ENCODE measurements at places on chromosomes 4 and X. TPM values are rescaled to one million over a fixed set of nuclear protein-coding genes. Genes with fewer than 3 reads are reported as not detected.
A peak's percentile ranks its signal among the peaks of the same experiment; 100 is the strongest.

NAP1L2 gene
- total RNA-seq: 2.0 TPM

- H3K4me1 ChIP-seq: no peaks in the 10 kb centered on the region
- no peak for DNase-seq
- H3K4me3 ChIP-seq: no peak overlapping the region
- H3K27me3 ChIP-seq: no peaks in the 10 kb centered on the region
- H3K27ac ChIP-seq: no peak overlapping the region
- no peaks in the 10 kb centered on the region for H3K36me3 ChIP-seq
Measured at GRCh38 chr4:38205261-38205660, 245.1 kb downstream of the PTTG2 start.

RNF128 gene
- not detected for total RNA-seq

DNA sequence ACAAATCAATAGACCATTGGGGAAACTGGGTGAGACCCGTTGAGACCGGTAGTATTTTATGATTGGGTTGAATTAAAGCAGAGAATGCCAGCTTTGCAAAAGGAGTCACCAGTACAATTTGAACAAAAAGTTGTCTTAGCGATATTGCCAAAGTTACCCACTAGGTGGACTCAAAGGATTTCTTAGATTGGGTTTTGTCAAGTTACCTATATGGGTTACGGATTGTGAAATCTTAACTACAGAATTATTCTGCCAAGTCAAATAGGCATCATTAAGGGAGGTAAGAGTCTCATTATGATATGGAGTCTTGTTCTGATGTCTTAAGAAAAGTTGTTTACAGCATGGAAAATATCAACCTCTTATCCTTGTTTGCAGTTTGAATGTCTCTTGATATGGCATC is 15.0 kb upstream of the CT47A1 start:
- no peak for DNase-seq
- H3K27me3 ChIP-seq: no peaks in the 10 kb centered on the region
- H3K4me3 ChIP-seq: no peak overlapping the region
- no peak overlapping the region for H3K27ac ChIP-seq
- no peaks in the 10 kb centered on the region for H3K36me3 ChIP-seq
- peaks cover 3% of the 10 kb centered on the region for H3K4me1 ChIP-seq

SHROOM3 gene
- 1.1 TPM for total RNA-seq

NR3C2 gene
- 21.3 TPM for total RNA-seq

- peak within 1 kb of the TSS; percentile 25 for H3K4me3 ChIP-seq
- DNase-seq: peak; percentile 42
- H3K36me3 ChIP-seq: no peaks in the 10 kb centered on the region
- no peak within 1 kb of the TSS for H3K27ac ChIP-seq
- H3K27me3 ChIP-seq: peaks cover 5% of the 10 kb centered on the region
Measured at GRCh38 chrX:101485212-101485949, at the start of gene ARMCX4. ARMCX4 (plus strand) TSS chrX:101485456; CDS start chrX:101488590, 3,134 bp downstream.

- no peak overlapping the region for H3K27ac ChIP-seq
- no peaks in the 10 kb centered on the region for H3K36me3 ChIP-seq
- peaks cover 3% of the 10 kb centered on the region for H3K27me3 ChIP-seq
- no peak for DNase-seq
Measured at GRCh38 chrX:2811271-2811670, 17.5 kb upstream of the GYG2 start.

NWD2 gene
- total RNA-seq: not detected

ARHGAP4 gene
- total RNA-seq: 242 TPM

GRCh38 chr4:7074426-7074825 is 6.6 kb upstream of the GRPEL1 start:
- H3K27ac ChIP-seq: no peak overlapping the region
- H3K36me3 ChIP-seq: no peaks in the 10 kb centered on the region
- peaks cover 3% of the 10 kb centered on the region for H3K27me3 ChIP-seq
- no peak for DNase-seq

HSPA4L gene
- total RNA-seq: not detected

PAGE4 gene
- total RNA-seq: not detected

ENAM gene
- not detected for total RNA-seq

DNA sequence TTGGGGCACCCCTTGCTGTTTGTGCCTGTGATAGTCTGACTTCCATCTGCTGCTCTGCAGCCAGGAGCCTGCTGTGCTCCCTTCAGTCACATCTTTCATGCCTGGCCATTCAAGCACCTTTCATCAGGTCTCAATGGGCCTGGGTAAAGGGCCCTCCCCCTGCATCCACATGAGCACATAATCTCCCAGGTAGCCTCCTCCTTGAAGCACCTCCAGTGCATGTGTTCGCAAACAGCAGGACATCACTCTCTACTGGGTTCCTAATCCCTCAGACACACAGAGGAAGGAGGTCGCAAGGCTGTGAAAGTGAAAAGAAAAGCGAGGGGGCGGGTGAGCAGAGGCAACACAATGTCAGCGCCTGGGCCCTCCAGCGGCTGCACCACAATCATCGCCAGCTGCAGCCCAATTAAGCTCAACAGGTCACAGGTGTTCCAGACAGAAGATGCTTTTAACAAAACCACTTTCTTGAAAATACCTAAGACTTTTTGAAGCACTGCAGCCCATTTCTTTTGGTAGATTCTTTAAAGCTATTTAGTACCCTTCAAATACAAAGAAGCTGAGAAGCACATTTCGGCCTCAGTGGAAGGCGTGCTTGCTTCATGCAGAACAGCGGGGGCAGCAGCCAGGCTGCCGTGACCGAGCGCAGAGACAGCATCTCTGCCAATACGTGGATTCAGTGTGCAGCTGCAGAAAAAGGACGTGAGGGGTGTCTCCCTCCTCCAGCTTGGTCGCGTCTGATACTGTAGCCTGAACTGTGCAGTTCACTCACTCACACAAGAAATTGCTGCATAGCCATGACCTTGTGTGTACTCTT is 92.2 kb upstream of the SPRY1 start:
- H3K27me3 ChIP-seq: no peaks in the 10 kb centered on the region
- peaks cover 5% of the 10 kb centered on the region for H3K4me1 ChIP-seq
- no peaks in the 10 kb centered on the region for H3K36me3 ChIP-seq
- peak; percentile 11 for DNase-seq

- peaks cover 4% of the 10 kb centered on the region for H3K4me1 ChIP-seq
- no peaks in the 10 kb centered on the region for H3K36me3 ChIP-seq
- DNase-seq: no peak
- no peak overlapping the region for H3K4me3 ChIP-seq
Measured at GRCh38 chr4:128457726-128458125, 170.1 kb upstream of the PGRMC2 start.

CNOT6L gene
- 119 TPM for total RNA-seq

DNA sequence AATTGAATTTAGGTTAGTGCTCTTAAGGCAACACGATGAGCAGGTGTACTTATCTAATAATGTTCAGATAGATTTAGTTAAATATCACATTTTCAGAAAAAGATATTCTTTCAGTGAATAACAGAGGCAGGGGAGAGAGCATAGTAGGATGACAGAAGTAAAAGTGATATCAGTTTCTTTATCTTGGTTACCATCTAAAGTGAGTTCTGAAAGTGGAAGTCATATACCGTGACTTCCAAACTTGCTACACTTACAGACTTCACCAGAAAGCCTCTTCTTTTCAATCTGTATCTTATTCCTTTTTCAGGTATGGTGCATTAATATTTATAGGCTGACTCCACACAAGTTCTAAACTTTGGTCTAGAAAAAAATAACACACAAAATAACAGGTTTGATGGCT is 124.9 kb downstream of the POU4F2 start:
- H3K27me3 ChIP-seq: no peaks in the 10 kb centered on the region
- H3K4me1 ChIP-seq: no peaks in the 10 kb centered on the region
- H3K27ac ChIP-seq: no peak overlapping the region
- no peaks in the 10 kb centered on the region for H3K36me3 ChIP-seq
- H3K4me3 ChIP-seq: no peak overlapping the region

- H3K4me1 ChIP-seq: no peaks in the 10 kb centered on the region
- no peak overlapping the region for H3K27ac ChIP-seq
- no peak for DNase-seq
- no peaks in the 10 kb centered on the region for H3K27me3 ChIP-seq
- H3K4me3 ChIP-seq: no peak overlapping the region
Measured at GRCh38 chr4:71232056-71232430, 106.8 kb upstream of the SLC4A4 start.

DNA sequence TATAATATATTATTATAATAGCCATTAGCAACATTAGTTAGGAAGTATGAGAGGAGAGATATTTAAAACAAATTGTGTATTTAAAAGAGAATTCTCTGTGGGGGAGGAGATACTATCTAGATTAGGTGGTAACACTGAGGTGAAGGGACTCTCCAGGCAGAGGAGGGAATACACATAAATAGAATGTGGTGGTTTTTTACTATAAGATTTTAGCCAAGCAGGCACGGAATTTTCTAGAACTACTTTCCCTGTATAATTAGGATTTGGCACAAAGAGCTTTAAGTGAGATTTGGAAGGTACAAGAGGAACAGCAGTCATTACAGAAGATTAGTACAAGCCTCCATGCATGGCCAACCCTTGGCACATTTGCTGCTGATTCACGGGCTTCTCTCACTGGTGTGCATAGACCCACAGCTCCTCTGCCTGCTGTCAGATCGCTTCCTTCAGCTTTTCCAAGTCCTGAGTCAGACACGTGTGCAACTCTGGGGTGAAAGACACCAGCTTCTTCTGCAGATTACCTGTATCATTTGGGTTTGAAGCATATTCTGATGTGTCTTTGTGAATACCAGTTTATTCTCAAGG is 685.5 kb downstream of the KCTD8 start:
- H3K27ac ChIP-seq: no peak overlapping the region
- no peak for DNase-seq
- no peaks in the 10 kb centered on the region for H3K4me1 ChIP-seq
- no peaks in the 10 kb centered on the region for H3K36me3 ChIP-seq

GC gene
- total RNA-seq: not detected

GRCh38 chr4:153239409-153239808 is 35.2 kb downstream of the TRIM2 start:
- no peaks in the 10 kb centered on the region for H3K4me1 ChIP-seq
- no peak overlapping the region for H3K27ac ChIP-seq
- DNase-seq: no peak
- no peaks in the 10 kb centered on the region for H3K27me3 ChIP-seq
- H3K4me3 ChIP-seq: no peak overlapping the region

DNA sequence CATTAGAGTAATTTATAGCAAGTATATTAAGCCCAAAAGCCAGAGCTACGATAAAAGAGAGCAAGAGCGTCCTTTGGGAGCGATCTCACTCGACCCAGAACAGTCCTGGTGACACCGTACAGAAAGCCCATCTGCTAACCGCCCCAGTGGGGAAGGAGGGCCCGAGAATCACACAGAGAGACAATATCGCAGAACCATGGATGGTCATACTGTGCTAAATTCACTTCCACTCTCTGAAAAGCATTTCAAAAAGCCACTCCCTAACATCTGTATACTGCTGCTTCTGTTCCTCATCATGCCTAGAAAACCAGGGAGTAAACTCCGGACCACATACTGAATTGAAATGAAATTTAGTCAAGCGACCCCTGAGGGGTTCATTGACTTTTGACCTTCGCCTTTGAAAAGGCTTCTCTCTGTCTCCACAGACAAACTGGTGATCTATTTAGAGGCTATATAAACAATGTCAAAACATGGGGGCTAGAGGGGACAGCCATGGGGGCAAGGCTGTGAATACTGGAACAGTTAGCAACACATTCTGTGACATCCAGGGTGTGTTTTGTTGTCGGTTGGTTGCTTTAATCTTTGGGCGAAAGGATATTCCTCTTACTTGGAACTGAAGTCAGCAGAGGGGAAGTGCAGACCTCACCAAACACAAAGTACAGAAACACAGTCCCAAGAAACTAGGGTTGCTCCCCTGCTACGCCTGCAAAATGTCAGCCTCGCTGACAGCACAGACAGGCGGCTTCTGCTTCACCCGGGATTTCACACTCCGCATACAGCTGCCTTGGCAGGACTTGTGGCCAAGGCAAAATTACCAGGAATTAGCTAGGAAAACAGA is 129.0 kb upstream of the RASGEF1B start:
- no peaks in the 10 kb centered on the region for H3K27me3 ChIP-seq
- H3K27ac ChIP-seq: no peak overlapping the region
- DNase-seq: no peak
- no peak overlapping the region for H3K4me3 ChIP-seq

DNA sequence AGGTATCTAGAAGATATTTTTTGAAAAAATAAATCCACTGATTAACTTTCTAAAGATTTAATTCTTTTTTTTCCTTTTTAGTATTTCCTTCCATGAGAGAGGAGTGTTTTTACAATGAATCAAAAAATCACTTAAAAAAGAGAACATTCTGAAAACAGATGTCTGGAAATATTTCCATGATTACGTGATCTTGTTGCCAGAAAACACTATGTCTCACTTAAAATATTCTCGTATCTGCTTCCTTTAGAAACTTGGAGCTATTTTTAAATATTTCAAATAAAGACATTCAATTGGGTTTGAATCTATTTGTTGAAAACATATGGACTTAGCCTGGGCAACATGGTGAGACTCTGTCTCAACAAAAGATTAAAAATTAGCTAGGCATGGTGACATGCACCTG is 232.8 kb upstream of the RASGEF1B start:
- H3K4me3 ChIP-seq: no peak overlapping the region
- no peaks in the 10 kb centered on the region for H3K27me3 ChIP-seq
- DNase-seq: no peak
- H3K4me1 ChIP-seq: no peaks in the 10 kb centered on the region
- H3K27ac ChIP-seq: no peak overlapping the region
- no peaks in the 10 kb centered on the region for H3K36me3 ChIP-seq

PAGE5 gene
- total RNA-seq: not detected

DNA sequence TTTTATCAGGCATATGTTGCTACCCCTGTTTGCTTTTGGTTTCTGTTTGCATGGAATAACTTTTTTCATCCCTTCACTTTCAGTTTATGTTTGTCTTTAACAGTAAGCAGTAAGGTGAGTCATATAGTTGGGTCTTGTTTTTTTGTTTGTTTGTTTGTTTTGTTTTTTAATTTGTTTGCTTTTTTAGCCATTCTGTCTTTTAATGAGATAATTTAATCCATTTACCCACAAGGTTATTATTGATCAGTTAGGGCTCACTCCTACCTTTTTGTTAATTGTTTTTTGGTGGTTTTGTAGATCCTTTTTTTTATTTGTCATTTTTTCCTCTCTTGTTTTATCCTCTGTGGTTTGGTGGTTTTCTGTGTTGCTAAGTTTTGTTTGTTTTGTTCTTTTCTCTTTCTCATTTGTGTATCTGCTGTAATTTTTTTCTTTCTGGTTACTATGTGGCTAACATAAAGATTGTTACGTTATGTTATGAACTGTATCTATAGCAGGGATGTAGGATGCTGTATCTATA is 379.5 kb upstream of the MAD2L1 start:
- H3K4me3 ChIP-seq: no peak overlapping the region
- no peaks in the 10 kb centered on the region for H3K27me3 ChIP-seq
- no peak for DNase-seq
- no peaks in the 10 kb centered on the region for H3K4me1 ChIP-seq
- no peaks in the 10 kb centered on the region for H3K36me3 ChIP-seq

GRCh38 chr4:145347684-145348083 is 134.0 kb upstream of the SMAD1 start:
- H3K36me3 ChIP-seq: no peaks in the 10 kb centered on the region
- H3K4me1 ChIP-seq: no peaks in the 10 kb centered on the region
- no peak for DNase-seq
- H3K27me3 ChIP-seq: no peaks in the 10 kb centered on the region
- H3K4me3 ChIP-seq: no peak overlapping the region

GRCh38 chrX:85215946-85216345 is 27.6 kb downstream of the SATL1 start:
- no peak overlapping the region for H3K27ac ChIP-seq
- H3K4me1 ChIP-seq: no peaks in the 10 kb centered on the region
- no peaks in the 10 kb centered on the region for H3K36me3 ChIP-seq
- DNase-seq: no peak
- no peaks in the 10 kb centered on the region for H3K27me3 ChIP-seq

Measured in B cell (primary cell).